ENCODE measurements at places on chromosomes 1 and 21.

DNA sequence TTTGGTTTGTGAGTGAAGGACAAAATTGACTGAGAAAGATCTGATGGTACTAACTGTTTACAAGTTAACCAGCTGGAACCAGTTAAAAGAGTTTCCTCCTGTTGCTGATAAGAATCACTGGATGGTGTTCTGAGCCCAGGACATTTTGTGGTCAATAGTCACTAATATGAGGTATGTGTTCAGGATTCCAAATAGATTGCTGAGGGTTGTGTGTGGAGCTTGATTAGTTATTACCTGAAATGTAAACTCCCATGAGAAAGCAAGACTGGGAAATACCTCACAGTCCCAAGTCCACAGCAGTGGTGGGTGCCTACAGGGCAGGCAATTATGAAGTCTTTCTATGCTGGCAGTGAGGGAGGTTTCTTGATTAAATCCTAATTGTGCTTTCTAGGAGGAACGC is 164.6 kb downstream of the DNM3 start:
- DNase-seq = no peak

- no peak for DNase-seq
Measured at GRCh38 chr1:113786069-113786468, 26.2 kb downstream of the RSBN1 start.

DNA sequence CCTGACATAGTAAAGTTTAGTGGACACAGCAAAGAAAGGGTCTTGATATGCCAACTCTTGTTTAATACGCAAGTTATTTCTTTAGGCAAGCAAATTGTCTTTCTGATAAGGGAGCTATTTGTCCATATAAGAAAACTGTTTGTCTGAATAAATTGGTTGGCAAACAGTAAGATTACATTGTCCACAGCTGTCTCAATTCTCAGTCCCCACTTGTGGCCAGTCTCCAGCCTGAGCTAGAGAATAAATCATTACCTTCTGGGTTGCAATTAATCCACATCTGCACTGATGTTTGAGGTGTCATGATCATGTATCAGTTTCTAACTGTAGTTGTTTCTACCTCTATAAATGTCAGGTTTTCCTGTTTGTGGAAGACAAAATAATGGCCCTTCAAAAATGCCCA is 60.0 kb upstream of the TNR start:
- DNase-seq = no peak

DNA sequence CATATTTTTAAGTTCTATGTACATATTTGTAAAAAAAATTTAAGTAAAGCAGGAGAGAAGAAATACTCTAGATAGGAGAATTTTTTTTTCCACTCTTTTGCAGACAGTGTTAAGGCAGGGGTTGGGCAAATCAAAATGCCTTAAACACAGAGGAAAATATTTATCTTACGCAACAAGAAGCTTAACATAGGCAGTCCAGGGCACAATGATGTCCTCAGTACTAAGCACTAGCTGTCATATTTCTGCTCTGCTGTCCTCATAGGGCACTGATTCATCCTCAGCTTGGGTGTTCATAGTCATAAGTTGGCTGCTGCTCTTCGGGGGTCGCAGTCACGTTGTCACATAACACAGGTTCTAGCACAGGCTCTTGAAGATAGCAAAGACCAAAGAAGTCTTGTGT is 247.4 kb downstream of the PTBP2 start:
- peak; percentile 16 for DNase-seq

DNA sequence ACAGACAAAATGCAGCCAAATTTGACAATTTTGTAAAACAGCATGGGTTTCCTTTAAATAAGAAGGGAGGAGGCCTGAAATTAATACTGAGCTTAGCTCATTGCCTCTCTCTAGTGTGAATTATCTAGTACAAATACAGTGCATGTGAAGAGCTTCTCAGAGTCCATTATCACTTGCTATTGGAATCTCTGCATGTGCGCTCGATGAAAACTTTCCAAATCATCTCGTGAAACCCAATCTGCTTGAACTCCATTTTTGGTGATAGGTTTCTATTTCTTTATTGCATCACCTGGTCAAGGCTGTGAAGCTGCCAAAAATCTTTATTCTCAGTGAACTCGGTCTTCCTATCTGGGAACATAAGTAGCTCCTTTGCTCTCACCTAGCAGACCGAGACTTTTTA is 49.5 kb upstream of the LYPLAL1 start:
- DNase-seq = no peak

GRCh38 chr1:167621780-167622313 is 8.2 kb upstream of the RCSD1 start:
- DNase-seq = no peak

GRCh38 chr1:182784556-182785171 is 4.9 kb upstream of the NPL start:
- DNase-seq = no peak

- DNase-seq = no peak
Measured at GRCh38 chr1:154663471-154664060, 55.6 kb upstream of the ADAR start.

DNA sequence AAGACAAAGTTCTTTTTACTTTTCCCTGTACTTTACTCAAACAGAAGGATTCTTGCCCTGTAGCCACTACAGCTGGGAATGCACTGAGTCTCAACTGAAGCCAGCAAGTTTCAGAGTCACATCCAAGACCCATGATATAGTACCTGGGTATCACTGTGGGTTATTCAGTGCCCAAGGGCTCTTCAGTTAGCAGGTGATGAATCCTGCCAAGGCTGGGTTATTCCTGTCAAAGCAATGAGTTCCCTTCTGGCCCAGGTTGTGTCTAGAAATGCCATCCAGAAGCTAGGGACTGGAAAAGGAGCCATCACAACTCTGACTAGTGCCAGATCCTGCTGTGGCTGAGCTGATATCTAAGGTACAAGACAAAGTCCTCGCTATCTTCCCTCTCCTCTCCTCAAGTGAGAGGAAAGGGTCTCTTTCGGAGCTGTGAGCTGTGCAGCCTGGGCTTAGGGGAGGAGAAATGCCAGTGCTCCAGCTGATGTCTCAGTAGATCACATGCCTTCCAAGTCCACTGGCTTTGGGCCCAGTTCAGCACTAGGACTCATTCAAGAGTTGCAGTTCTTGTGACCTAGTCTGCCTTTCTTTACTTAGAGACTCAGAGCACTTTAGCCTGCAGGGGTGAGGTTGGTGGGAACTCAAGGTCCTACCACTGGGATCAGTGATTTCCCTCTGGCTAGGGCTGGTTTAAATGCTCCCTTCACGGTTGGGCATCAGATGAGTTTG is 369.4 kb downstream of the TBX15 start:
- DNase-seq = no peak

DNA sequence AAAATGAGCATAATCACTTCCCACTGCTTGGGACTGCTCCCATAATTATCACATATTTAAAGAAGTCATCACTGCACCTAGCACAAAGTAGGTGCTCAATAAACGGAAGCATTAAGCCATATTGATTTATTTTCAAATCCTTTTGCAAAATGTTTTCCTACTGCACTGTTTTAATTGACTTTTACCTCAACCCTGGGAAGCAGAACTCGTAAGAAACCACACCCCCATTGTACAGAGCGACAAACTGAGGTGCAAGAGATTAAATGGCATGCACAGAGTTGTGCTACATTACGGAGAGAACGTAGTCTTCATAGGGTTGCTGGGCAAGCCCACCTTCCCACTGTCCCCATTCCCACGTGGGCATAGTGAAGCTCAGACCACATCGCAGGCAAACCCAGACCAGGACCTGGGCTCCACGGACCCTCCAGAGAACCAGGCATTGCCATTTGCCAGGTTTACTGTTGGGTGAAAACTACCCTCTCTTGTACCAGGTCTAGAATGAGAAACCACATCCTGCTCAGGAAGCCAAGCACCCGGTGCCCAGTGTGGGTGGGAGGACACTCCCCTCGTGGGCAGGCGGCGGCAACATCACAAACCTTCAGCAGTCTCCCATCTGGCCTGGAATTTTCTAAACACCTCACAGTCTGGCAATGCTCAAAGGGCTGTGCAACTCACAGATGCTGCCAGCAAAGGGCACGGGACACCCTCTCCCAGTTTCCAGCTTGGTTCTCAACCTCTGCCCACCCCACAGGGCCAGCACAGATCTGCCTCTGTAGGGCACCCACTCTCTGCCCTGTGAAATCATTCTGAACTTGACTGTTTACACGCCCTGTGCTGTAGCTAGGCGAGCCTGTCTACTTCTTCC is 8.2 kb downstream of the IFFO2 start:
- DNase-seq = no peak

- no peak for DNase-seq
Measured at GRCh38 chr1:36097693-36098585, 9.2 kb downstream of the ADPRS start.

DNA sequence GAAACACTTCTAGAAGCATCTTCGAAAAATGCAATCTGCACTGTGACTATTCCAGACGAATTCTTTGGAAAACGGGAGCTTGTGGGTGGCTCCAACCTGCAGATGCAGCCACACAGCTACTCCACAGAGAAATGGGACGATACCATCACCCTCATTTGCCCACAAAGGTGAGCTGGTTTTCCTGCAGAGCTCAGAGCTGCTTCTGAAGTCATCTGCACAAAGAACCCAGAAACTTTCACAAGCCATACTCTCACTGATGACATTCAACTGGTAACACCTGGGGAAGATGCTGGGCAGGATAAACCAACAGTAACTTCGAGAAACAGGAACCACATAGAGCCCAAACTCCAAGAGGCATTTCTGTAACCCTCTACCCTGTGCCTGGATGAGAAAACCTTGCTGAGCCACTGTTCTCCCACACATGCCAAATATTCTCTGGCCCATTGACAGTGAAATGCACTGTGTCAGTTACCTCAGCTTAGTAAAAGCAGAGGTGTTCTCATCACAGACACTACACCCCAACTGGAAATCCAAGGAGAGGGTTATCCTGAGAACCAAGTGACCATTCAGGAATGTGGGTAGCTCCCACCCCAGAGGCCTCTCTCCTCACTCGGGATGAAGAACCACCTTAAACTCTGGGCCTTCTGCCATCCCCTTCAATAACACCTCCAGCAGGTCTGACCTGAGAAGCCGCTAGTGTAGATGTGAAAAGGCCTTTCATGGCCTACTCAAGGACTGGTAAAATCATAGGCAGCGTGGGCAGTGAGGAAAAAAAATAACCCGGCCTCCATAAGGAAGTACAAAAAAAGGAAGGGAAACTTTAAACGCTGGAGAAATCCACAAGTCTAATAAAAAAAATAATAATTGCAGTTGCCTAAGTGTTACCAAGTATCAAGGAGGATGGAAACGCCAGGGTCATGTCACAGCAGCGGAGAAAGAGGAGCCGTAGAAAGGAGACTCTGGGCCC is 56.7 kb downstream of the HSF2BP start:
- DNase-seq = no peak

DNA sequence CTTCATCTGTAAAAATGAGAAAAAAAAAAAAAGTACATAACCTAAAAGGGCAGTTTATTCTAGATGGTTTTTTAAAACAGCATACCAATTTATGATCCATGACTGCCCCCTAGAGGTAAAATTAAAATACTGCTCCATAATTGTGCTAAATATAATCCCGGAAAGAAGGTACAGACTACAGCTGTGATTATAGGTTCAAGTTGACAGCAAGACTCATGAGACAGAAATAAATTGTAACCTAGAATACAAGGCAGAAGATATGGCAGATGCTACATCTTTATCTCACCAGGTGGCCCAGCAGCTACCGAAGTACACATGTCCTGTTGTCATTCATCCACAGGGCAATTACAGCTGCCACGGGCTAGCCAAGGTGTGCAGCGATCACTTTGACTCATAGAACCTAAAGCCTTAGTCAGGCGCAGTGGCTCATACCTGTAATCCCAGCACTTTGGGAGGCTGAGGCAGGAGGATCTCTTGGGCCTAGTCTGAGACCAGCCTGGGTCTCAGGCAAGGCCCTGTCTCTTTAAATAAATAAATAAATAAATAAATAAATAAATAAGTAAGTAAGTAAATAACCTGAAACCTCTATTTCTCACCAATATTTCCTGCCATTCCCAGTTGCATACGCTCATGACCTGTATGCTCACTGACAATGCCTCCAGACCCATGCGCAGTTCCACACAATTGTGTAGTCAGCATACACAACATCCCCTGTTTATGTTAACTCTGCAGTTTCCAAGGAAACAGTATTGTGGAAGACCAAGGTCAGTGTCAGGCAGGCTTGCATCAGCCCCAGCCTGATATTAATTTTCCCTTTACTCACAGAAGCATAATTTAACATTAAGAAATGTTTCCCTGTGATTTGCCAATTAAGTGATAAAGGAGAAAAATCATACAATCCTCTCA is 18.3 kb upstream of the PPIE start:
- DNase-seq = no peak
